ENCODE measurements at places on chromosomes 13 and 19.

DNA sequence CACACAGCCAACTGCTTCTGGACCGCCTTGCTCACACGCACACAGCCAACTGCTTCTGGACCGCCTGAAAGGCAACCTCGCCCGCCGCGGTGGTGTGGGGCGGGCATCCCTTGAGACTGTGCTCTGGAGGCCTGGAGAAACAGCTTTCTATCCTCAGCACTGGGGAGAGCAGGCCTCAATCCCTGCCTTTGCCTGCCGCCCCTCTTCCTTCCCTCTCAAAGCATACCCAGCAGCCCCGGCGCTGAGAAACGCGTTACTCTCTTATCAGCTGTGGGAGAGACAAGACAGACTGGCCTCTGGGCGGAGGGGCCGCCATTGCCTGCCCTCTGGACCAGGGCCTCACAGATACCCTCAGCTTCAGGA is 2.9 kb downstream of the LIPE start:
- no peak for DNase-seq

DNA sequence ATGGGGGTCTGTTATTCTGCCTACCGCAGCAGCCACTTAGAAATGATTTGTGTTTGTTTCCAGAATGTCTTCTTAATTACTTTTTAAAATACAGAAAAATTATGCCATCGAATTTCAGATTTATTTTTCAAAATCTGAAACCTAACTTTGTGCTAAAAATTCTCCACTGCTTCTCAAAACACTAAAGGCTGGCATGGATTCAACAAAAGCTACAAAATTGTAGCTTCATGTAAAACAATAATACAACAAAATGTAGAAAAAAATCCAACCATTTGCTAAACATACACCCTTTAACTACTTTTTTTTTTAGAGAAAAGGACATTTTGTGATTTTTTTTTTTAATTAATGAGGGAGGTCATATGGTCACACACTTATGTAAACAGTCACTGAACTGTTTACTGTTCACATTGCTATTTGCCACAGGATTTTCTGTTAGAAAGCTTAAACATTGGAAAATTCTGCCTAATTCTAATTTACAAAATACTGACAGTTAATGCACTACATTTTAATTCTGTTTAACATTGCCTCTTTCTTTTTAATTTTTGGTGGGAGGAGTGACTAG is 606.6 kb downstream of the DCT start:
- DNase-seq, result no peak

GRCh38 chr13:49241296-49241695 is 6.4 kb upstream of the CDADC1 start:
- DNase-seq, result no peak

GRCh38 chr13:24148414-24149235 is 11.9 kb upstream of the SPATA13 start:
- no peak for DNase-seq

- no peak for DNase-seq
These were observed 9.3 kb downstream of the GSK3A start for GRCh38 chr19:42233106-42233505.

DNA sequence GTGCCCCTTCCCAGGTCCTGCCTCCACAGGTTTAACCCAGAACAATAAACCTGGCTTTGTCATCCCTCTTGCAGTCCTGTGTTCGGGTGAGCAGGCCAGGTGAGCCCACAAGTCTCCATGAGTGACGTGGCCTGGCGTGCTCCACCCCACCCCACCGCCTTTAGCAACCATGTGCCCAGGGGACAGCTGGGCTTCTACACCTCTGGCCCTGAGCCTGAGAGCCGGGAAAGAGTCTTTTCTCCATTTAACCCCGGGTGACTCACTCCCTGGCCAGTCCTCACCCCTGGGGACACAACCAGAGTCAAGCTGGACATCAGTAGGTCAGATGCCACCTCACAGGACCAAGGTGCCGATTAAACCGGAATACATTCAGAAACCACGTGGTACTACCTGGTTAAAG is 4.1 kb downstream of the C19orf53 start:
- DNase-seq, result no peak

- no peak for DNase-seq
These were observed 56.9 kb upstream of the ZNF254 start for GRCh38 chr19:24029941-24030636.

DNA sequence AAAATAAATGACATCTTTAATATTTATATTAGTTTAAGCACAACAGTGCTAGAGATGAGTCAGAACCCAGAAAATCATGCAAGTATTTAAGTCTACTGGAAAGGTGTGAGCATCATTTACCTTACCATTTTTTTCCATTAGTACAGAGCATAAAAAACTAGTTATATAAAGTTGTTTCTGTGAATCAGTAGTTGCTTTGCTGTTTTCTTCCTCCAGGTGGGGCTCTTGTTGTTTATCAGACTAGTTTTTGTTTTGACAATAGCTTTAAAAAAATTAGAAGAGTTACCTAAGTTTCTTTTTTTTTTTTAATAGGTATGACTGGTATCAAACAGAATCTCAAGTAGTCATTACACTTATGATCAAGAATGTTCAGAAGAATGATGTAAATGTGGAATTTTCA is 12.7 kb downstream of the SUGT1 start:
- DNase-seq, result no peak

DNA sequence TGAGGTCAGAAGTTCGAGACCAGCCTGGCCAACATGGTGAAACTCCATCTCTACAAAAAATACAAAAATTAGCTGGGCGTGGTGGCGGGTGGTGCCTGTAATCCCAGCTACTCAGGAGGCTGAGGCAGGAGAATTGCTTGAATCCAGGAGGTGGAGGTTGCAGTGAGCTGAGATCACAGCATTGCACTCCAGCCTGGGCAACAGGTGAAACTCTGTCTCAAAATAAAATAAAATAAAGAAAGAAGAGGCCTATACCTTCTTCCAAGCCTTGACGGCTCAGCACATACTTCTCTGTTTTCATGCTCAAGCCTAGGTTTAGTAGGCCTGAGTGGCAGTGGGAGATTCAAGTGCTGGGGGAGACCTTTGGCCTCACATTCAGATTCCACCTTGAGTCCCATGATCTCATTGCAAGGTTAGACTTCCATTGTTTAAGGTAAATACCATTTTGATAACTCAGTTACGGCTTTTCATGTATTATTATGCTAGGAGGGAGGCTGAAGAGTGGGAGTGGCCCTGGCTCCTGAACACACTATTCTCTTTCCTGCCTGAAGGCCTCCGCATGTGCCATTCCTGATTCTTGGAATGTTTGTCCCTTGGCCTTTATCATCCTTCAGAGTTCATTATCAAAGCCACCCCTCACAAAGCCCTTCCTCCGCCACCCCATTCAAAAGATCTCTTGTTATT is 1.6 kb upstream of the SPINT2 start:
- no peak for DNase-seq

- no peak for DNase-seq
These were observed 13.5 kb downstream of the DPF1 start for GRCh38 chr19:38210458-38210987.

GRCh38 chr13:32234914-32235313 is 80.2 kb downstream of the ZAR1L start:
- DNase-seq, result no peak

GRCh38 chr19:5466072-5466471 is 10.9 kb downstream of the ZNRF4 start:
- DNase-seq, result no peak

GRCh38 chr19:17829855-17830566 is 8.7 kb upstream of the INSL3 start:
- DNase-seq, result no peak

- DNase-seq, result no peak
These were observed 10.0 kb upstream of the CACNG6 start for GRCh38 chr19:53981376-53981951.

DNA sequence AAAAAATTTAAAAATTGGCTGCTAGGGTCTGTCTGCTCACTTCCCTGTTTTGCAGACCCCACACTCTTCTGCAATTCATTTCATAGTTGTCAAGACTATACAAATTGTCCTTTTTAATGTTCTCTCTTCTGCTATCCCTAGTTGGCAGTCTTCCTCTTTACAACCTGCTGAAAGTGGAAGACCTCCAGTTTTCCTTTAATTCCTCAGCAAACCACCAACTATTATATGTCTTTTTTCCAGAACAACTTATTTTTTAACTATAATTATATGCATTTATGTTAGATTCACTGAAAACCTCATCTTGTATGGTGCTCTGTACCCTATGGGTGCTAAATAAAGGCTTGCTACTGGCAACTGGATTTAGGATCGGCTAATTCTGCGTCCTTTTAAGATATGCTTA is 1.1 kb upstream of the PHF11 start:
- no peak for DNase-seq

- no peak for DNase-seq
These were observed 563 bp upstream of the GNG7 start for GRCh38 chr19:2703077-2703437.

DNA sequence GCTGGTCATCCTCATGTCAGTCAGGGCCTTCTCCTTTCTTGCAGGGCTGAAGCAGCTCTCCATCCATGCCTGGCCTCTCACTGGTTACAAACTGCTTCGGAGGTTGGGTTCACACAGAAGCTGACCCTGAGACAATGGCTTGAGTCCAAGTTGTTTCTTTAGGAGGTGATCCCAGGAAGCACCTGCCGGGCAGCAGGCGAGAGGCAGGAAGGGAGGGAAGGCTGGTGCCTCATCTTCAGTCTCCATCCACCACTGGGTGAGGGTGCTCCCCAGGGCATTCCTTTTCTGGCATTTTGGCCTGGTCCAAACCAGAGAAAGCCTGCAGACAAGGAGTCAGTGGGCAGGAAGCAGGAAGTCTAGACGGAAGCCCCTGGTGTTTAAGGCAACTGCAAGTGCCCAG is 17.6 kb upstream of the SPATA13 start:
- no peak for DNase-seq

- no peak for DNase-seq
These were observed 41.8 kb downstream of the IRS2 start for GRCh38 chr13:109744512-109745051.

DNA sequence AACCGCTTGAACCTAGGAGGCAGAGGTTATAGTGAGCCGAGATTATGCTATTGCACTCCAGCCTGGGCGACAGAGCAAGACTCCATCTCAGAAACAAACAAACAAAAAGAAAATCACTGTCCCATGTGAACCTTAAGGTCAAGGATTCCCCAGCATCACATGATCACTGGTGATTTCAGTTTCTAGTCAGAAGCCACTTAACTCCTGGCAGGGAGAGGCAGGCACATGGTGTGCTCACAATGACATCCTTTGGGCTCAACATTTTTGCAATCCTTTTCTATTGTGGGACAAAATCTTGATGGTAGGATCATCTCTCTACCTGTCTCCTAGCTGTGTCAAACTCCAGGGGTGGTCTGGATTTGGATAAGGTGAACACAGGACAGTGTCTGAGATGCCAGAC is 12.1 kb downstream of the AKAP8 start:
- no peak for DNase-seq

DNA sequence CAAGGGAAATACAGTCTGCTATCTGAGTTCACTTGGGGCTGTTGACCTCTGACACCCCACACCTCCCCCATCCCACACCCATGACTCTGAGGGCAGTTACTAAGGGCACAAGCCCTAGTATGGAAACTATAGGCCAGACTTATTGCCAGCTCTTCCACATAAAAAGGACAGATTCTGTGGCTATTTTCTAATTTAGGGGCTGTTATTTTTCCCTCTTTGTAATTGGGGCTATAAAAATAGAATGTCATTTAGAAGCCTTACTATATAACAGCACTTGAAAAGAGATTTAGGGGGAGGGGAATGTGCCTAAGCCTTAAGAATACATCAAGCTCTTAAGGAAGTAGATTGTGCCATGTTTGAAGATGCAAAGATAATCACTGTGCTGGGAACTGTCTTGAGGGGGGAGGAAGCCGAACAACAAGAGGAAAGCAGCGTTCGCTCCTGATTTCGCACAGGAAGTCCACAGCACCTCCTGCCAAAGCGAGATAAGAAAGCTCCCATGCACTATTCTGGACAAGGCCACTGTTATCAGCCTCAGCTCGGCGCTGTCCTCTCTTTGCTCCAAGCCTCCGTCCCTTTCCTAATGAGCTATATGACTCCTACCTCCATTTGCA is 86.6 kb downstream of the FLT1 start:
- no peak for DNase-seq

DNA sequence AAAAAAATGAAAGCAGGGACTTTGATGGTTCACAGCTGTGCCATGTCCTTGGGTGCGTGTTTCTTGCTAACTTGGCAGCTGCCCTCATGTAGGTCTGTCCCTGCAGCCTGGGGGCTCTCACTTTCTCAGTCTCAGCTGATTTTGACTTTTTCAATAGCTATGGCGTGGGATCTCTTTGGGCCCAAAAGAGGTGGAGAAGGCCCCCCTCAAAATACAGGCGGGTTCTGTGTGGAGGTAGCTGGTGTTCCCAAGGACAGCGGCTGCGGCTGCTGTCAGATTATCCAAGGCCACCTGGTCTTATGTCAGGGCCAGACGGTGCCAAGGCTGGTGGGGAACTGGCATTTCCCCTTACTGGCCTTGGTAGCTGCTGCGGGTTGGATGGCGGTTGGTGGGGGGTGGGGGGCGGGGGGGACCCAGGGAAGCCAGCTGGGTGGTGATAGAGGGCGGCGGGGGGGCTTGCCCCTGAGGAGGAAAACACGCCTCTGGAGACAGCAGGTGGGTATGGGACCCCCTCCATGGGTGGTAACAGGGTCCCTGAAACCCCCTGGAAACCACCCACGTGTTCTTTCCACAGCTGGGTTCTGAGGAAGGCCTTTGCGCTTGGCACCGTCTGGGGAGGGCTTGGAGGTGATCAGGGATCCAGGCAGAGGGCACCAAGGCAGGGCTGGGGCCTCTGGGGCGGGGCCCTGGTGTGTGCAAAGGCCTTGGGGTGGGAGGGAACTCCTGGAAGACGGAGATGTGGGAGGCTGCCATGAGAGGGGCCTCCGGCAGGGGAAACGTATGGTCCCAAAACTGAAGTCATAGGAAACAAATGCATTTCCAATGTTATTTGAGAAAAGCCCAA is 4.1 kb downstream of the TIMM13 start:
- no peak for DNase-seq

- DNase-seq, result no peak
These were observed 182.7 kb upstream of the TSC22D1 start for GRCh38 chr13:44758630-44759383.

GRCh38 chr19:44303976-44304568 is 753 bp downstream of the ZNF235 start:
- peak; percentile 61 for DNase-seq

GRCh38 chr13:61751039-61751438 is 335.4 kb upstream of the PCDH20 start:
- DNase-seq, result no peak

DNA sequence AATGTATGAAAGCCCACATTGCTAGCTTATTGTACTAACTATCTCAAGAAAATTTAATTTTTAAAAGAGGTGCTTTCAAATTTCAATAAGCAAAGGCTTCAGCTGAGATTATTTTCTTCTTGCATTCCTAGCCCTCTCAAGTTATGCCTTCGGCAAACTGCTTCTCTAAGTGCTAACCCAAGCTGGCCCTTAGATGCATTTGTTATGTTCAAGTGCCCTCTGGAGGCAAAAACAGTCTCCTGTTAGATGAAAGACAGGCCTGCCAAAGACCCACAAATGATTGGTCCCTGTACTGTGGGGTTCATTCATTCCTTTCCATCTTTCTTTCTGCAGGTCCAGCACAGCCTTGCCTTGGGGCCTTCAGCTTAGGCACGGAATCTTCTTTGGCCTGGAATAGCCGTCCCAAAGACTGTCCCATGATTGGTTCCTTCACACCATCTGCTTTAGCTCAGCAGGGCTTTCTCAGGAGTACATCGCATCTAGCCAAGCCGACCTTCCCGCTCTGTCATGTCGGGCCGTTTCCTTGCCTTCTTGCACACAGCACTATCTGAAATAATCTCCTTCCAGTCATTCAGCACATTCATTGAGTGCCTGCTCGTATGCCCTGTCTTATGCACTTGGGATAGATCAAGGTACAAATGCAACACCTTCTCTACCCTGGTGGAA is 26.4 kb upstream of the TPTE2 start:
- DNase-seq, result no peak

GRCh38 chr19:47444388-47444821 is 25.1 kb upstream of the MEIS3 start:
- peak; percentile 78 for DNase-seq

Measured in activated effector memory CD4-positive, alpha-beta T cell treated with anti-CD3 and anti-CD28 coated beads, Interleukin-2, amount 50 U/mL, for 16 hours (primary cell).